ENCODE measurements at places on chromosomes 4 and X. TPM values are rescaled to one million over a fixed set of nuclear protein-coding genes. Genes with fewer than 3 reads are reported as not detected.

CFP gene
- total RNA-seq = 25.4 TPM

TRAM1L1 gene
- total RNA-seq = 0.43 TPM

RS1 gene
- total RNA-seq = not detected

DNA sequence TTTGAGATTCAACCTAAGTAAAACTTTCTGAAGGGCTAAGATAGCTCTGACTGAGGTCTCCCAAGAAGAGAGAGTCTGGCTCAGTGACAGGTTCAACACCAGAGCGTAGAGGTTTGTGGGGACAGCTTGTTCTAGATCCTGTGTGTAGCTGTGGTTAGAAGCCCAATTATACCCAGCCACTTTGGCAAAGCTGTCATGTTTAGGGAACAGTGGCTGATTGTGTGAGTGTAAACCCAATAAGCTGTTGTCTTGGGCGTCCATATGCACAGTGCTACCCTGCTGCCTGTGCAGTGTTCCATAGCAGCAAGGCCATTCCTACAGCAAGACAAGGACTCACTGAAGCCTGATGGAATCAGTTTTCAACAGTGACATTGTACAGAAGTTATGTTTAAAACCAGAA, 11.2 kb upstream of the SCRG1 start:
- no peak overlapping the region for H3K27ac ChIP-seq
- peaks cover 3% of the 10 kb centered on the region for H3K36me3 ChIP-seq
- H3K27me3 ChIP-seq = no peaks in the 10 kb centered on the region
- no peaks in the 10 kb centered on the region for H3K4me1 ChIP-seq
- no peak overlapping the region for H3K4me3 ChIP-seq

GRCh38 chr4:56613101-56613862, 67.8 kb downstream of the HOPX start:
- no peak for DNase-seq
- no peaks in the 10 kb centered on the region for H3K27me3 ChIP-seq
- no peak overlapping the region for H3K4me3 ChIP-seq
- no peaks in the 10 kb centered on the region for H3K36me3 ChIP-seq
- H3K27ac ChIP-seq = no peak overlapping the region

All from ascending aorta (tissue), 2 donors.